CD4-positive, alpha-beta T cell treated with Interferon alpha-2 for 1 hour (primary cell): ENCODE measurements at places on chromosomes 12 and 14.

- no peak for DNase-seq
Observed at GRCh38 chr12:84435682-84436081, 476.9 kb downstream of the SLC6A15 start.

GRCh38 chr12:97082029-97082428, 175.0 kb downstream of the NEDD1 start:
- DNase-seq = no peak

- DNase-seq = no peak
Observed at GRCh38 chr12:65195387-65196055, 26.1 kb downstream of the LEMD3 start.

GRCh38 chr12:55713721-55714120, 2.1 kb upstream of the BLOC1S1 start:
- no peak for DNase-seq

DNA sequence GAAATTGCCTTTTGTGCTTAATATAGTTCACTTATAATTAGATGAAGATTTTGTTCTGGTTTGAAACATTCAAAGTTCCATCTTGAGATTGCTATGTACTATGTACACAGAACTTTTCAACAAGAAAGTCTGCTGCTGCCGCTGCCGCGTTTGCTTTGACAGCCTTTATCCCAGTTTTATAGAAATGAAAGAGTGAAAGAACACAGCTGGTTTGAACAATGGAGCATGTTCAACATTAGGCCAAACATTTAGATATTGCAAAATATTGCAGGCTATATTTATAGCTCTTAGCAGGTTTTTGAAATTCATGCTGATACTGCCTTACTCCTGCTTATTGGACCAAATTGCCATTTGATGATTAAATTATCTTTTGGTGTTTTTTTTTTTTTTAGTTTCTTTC, 299.8 kb upstream of the PRKD1 start:
- no peak for DNase-seq

- no peak for DNase-seq
Observed at GRCh38 chr12:46200551-46200950, 68.3 kb downstream of the SLC38A1 start.

DNA sequence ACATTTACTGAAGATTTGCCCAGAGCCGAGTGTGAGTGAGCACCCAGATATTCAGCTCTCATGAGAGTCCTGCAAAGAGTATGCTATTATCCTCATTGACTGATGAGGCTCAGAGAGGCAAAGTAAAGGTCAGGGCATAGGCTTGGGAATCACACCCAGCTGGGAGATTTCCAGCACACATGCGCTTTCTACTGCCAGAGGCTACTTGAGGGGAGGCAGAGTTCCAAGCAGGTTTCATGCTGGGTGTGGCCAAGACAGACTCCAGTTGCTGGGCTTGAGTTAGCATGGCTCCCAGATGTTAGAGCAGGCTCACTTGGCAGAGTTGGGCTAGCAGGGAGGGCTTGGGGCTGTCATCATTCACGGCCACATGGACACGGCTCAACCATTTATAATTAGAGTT, 14.4 kb upstream of the FAM181A start:
- no peak for DNase-seq

DNA sequence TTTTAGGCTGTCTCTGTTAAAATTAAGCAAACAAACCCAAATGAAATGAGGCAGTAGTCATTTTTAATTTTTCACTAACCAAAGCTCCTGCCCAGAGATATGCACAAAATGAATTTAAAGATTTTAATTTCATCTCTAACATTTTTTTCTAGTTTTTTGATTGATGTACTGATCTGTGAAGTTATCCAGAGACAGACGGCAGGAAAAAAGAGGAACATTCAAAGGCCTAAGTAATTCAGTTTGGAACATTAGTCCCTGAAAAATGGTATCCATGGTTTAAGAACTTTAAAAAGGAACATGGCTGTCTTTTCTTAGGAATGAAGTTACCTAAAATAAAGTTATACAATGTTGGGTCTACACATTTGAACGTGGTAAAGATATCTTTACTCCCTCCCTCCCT, 498.8 kb upstream of the LMO3 start:
- DNase-seq = no peak

GRCh38 chr12:30925607-30926242, 823 bp upstream of the TSPAN11 start:
- DNase-seq = no peak

- no peak for DNase-seq
Observed at GRCh38 chr12:66352197-66352596, 49.9 kb downstream of the HELB start.

- DNase-seq = no peak
Observed at GRCh38 chr14:45065540-45065939, 18.4 kb upstream of the PRPF39 start.

DNA sequence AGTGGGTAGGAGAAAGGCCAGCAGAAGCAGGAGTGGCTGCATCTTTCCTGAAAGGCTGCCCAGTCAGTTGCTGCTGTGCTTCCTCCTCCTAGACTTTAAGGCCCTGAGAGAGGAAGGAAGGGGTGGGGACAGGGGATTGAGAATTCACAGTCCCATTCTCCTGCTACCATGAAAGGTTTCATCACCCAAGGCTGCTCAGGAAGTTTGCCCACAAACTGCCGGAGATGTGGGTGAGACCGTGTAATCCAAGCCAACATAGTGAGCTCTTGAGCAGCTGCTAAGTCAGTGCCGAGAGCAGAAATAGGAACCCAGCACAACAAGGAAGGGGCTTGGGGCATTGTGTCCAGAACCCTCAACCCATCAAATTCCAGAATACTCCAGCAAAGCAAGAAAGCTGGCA, at the start of gene CTSG:
Gene CTSG (minus strand): TSS at position 69 of the 400 bp plus-strand sequence. CDS start 27 bp downstream, at position 42.
- DNase-seq = no peak

DNA sequence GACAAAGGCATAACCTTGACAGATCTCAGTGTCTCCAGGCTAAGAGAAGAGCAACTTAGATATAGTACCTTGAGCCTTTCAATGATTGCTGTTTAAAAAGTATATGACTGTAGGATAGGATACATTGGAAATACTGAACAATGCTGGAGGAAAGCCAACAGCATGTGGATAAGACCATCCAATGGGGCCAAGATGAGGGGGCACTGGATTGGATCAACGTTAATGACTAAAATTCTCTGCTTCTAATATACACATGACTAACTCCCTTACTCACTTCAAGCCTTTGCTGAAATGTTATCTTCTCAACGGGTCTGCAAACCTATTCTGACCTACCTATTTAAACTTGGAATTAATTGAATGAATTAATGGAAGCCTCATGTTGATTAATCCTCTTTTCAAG, 354.9 kb downstream of the RAD51B start:
- no peak for DNase-seq

GRCh38 chr12:19894803-19895202, 455.5 kb downstream of the AEBP2 start:
- DNase-seq = no peak

DNA sequence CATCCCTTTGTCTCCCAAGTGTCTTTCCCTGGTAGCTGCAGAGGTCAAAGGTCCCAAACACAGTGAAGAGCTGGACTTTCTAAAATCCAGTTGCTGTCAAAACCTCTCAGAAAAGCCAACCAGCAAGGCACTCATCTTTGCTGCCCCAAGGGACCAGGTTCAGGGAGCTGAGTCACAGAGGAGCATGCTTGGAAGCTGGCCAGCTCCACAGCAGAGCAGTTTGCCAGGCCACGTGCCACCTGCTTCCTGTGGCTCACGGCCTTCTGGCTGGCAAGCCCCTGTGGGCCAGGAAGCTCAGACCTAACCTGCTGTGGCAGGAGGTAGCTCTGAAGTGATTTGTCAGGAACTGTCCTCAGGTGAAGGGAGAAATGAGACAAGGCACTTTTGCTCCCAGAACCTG, 3.6 kb downstream of the ISCU start:
- DNase-seq = peak; percentile 52

DNA sequence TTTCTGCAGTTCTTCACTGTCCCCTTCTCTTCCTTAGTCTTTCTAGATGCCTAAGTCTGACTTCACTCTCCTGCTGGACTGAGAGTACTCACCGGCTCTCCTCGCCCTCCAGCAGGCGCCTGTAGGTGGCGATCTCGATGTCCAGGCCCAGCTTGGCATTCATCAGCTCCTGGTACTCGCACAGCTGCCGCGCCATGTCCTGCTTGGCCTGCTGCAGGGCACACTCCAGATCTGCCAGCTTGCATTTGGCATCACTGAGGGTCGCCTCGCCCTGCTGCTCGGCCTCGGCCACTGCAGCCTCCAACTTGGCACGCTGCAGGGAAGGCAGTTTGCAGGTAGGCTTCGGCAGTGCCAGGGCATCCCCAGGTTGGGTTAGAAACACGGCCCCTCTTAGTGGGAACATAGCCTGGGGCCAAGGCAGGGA, 5.2 kb downstream of the KRT84 start:
- DNase-seq = no peak
